Femur (tissue), 1 donor: ENCODE measurements at places on chromosomes 6 and 20.

DNA sequence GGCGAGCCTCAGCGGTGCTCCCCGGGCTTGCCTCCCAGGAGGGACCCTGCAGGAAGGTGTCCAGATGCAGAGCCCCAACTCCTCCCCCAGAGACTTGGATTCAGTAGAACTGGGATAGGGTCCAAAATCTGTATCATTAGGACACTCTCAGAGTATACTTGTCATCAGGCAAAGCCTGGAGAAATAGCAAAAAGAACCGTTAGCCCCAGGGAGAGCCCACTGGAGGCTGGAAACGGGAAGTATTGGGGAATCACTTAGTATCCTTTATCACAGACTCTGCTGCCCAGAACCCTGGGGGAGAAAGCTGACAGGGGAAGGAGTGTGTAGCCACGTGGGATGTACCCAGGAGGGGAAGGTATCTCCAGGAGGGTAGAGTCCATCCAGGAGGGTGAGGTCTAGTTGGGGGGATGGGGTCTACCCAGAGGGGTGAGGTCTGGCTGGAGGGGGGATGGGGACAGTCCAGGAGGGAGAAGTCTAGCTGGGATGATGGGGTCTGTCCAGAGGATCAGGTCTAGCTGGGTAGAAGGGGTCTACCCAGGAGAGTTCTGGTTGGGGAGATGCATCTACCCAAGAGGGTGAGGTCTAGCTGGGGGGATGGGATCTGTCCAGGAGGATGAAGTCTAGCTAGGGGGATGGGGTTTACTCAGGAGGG, 107.2 kb downstream of the LY86 start:
- DNase-seq: no peak

DNA sequence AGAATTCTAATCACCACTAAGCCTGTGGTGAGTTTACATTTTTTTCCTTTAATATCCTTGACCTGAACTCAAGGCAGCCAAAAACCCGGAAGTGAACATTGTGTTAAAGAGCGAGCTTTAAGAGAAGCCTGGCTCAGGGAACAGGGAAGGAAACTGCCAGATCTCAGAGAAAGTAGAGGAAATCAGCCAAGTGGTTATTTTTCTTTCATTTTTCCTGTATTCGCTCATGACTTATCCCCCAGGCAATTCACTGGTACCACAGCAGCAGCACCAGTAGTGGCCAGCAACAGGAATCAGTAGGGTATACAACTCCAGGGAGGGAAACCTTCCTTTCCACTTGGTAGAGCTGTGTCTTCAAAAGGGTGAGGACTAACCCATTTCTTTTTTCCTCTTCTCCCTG, 89.6 kb upstream of the HMGCLL1 start:
- DNase-seq: peak; percentile 36

DNA sequence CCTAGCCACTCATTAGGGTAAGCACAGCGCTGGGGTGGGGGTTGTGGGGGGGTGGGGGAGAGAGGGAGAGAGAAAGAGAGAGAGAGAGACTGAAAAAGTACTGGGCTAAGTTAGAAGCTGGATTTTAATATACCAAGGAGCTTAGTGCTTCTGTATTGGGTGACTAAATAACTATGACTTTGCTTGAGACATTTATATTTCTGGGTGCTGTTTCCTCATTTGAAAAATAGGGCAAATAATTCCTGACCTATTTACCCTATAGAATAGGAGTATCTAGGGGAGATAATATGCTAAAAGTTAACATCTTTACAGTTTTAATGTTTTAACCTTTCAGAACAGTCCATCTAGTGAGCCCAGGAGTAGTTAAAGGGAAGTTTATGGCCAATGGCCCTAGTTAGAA, 7.7 kb downstream of the NKAIN2 start:
- no peak for DNase-seq

- DNase-seq: no peak
These were observed 46.1 kb downstream of the CD40 start for GRCh38 chr20:46164254-46164653.

DNA sequence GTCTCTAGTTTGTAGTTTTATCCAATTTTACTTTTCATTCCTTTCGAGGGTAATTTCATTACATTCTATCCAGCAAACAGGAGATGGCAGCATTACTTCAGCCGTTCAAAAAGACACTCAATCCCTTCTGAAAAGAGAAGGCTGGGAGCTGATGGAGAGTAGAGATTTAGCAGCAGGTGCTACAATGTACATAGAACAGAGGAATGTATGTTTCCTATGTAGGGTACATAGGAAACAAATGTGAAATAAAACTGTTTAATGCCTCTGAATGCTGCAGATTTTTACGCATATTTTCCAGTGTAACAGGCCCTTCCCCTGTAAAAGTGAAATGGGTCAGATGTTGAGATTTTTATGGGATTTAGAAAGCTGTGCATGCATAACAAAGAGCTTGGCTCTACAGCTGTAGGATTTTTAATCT, 16.0 kb downstream of the RPS12 start:
- DNase-seq: peak; percentile 22

GRCh38 chr6:142695016-142695415, 250.0 kb downstream of the HIVEP2 start:
- peak; percentile 88 for DNase-seq

GRCh38 chr6:92577077-92577719, 842.2 kb downstream of the EPHA7 start:
- no peak for DNase-seq

GRCh38 chr6:48194596-48195295, 83.7 kb upstream of the PTCHD4 start:
- no peak for DNase-seq

DNA sequence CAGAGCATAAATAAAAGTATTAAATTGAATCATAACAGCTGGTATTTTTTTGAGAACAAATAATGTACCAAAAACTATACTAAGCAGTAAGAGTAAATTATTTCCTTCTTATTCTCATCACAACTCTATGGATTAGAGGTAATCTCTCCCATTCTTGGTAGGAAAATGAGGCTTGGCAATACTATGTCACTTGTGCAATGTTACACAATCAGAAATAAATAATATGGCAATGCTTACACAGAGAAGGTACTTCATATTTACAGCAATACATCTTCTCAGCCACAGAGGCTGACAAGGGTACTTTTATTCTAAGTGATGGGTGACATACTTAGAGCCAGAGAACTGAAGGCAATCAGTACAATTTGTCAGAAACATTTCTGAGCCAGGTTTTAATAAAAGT, 3.9 kb downstream of the DST start:
- DNase-seq: no peak

GRCh38 chr6:132736239-132736638, 21.5 kb downstream of the VNN2 start:
- DNase-seq: no peak

GRCh38 chr6:20325641-20326421, 75.8 kb upstream of the E2F3 start:
- no peak for DNase-seq

DNA sequence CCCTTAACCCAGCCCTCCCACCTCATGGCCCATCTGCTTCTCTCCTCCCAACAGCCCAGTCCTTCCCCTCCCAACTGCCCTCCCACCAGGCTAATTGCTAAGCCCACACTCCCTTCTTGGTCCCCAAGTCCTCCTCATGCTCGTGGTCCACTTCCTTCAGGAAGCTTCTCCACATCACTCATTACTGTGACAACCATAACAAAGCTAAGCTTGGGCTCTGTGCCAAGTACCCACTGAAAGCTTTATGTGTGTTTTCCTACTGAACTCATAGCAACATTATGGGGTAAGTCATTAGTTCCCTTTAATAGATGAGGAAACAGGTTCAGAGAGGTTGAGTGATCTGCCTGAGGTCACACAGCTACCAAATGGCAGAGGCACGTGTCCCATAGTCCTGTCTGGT, 16.2 kb downstream of the FRS3 start:
- no peak for DNase-seq

GRCh38 chr6:118761645-118762044, 110.3 kb upstream of the CEP85L start:
- no peak for DNase-seq

DNA sequence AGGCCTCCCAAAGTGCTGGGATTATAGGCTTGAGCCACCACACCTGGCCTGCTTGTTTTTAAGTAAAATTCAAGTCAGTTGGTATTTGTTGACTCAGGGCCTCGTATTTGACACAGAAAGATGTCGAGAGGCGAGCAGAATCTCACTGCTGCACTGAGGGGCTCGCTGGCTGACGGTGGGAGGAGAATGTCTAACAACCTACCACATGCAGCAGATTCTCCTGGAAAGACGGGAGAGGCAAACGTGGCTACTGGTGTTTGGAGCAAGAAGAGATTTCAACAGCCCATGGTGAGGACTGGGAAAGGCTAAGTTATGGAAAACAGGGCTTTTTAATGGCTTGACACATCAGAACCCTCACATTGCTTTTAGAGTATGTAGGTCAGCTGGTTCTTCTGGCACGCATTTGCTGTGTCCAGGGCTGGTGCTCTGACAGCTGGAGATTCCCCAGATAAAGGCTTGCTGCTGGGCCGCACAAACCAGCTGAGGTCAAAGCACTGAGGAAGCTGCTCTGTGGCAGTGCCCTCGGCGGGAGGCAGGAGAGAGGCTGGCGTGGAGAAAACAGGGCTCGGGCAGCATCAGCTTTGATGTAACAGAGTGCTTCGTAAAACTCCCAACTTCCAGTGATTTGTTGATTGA, 84.2 kb upstream of the FRMD1 start:
- no peak for DNase-seq

GRCh38 chr6:112291161-112291762, 36.9 kb upstream of the LAMA4 start:
- no peak for DNase-seq

DNA sequence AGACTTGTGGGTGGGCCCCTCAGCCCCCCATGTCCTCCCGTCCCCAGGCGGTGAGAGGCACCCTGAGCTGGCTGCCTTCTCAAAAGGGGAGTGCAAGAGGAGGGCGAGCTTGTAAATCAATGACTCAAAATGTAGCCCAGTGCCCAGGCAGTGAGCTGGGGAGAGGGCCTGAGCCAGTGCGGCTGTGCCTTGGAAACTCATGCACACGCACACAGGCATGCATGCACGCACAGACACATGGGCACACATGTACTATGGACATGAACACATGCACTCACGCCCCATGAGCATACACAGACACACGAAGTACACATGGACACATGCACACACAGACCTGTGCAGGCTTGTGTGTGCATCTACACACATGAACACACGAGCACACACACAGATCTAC, 133.5 kb downstream of the TAF4 start:
- no peak for DNase-seq

- DNase-seq: no peak
These were observed 34.8 kb upstream of the JAG1 start for GRCh38 chr20:10708351-10709185.

- no peak for DNase-seq
These were observed 43.0 kb upstream of the SYNCRIP start for GRCh38 chr6:85685713-85686112.

DNA sequence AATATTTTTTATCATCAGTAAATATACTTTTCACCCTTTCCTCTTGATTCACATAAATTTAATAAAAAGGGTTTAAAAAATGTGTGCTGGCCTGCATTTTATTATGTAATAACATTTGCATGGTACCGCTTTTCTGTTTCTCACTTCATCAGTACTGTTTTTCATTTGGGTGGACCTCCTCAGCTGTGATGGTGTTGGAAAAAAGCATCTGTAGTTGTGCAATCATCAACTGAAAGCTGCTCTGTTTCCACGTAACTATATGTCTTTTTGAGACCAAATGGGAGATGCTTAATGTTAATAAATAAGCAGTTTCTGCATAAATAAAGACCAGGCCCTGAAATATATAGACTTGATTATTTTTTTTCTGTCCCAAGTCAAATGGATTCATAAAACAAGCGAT, 31.6 kb upstream of the CENPW start:
- DNase-seq: no peak

DNA sequence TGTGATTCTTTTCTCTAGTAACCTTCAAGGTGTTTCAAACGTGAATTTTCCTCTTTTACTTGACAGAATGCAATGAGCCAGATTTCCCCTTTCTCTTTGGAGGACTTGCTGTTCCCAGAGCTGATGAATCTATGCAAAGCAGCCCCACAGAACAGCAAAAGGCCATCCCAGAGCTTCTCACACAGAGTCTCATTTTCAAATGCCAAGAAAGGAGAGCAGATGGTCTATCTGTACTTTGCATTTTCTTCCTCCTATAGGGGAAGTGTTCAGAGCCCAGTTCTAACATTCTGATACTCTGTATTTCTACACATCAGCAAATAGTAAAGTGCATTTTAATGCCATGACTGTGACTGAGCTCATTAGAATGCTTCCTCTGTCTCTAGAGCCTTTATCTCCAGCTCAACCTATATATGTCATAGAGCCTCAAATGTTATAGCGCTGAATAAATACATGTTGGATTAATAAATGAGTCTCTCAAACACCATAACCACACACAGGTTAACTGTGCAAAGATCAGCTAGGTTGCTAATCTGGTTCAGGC, 81.8 kb upstream of the EYA4 start:
- no peak for DNase-seq

- no peak for DNase-seq
These were observed 121.4 kb upstream of the AFDN start for GRCh38 chr6:167705211-167705750.
